ENCODE measurements at places on chromosomes 12 and 14.

DNA sequence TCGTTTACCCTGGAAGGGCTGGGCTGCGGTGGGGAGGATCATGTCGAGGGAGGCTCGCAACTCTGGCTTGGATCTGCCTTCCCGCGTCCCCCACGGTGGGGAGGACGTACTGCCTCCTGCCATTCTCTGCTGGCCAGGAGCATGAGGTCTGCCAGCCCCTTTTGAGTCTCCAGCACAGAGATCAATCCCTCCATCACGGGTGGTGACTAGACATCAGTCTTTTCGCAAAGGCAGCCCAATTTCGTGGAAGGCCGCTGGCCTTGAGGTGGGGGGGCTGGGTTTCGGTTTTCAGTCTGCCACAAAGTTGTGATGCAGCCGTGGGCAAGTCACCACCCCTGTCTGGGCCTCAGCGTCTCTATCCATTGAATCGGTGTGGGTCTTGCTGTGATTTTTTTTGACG, 62.2 kb downstream of the PRMT8 start:
- no peak for DNase-seq

GRCh38 chr14:88476214-88476774, 78.5 kb downstream of the PTPN21 start:
- DNase-seq = no peak

DNA sequence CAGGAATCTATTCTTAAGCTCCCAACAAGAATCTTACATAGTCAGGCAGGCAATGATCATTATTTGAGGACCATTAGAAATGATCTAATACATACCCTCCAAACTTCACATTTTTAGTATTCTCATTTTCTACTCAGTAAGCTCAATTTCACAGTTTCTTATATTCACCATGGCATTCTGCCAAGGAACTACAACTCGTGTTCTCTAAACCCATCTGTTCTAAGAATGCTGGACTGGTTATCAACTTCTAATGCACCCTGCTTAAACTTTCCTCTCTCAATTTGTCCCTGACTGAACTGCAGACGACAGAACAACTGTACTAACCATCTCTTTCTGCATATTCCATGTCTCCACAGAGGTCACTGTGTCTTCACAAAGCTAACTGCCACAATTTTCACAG, 58.6 kb downstream of the GXYLT1 start:
- peak; percentile 60 for DNase-seq

DNA sequence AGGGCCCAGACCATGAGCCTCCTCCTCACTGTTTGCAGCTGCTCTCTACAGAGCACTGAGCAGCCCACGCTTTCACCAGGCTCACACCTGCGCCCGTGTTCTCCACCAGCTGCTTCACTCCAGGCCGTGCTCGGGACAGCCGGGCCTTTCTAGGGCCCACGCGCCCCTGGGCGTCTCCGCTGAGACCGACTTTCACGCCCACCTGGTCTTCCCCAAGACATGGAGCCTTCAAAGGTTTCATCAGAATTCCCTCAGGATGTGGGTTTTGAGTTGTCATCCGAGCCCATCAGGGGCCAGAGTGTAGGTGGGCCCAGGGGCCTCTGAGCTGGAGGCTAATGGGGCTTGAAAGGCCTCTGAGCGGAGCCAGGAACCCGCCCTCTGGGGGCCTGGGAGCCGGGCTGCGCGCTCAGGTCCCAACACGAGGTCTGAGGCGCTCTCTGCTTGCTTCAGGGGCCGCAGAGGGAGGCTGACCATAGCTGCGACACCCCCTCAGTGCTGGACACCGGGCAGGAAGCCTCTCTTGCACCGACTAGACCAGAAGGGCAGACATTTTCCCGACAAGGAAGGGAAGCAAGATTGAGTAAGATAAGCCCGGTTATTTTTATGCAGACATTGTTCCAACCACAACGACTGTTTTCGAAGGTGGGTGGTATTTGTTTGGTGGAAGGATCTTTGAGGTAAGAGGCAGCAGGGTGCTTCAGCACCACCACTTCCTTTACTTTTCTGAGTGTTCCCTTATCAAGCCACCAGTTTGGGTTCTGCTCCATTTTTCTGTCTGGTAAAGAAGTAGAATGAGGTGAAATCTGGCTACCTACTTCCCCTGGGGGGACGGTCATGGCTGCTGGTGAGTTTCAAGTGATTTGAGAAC, 125.0 kb upstream of the FUT8 start:
- DNase-seq = no peak
